ENCODE measurements at places on chromosomes 12 and 14.

DNA sequence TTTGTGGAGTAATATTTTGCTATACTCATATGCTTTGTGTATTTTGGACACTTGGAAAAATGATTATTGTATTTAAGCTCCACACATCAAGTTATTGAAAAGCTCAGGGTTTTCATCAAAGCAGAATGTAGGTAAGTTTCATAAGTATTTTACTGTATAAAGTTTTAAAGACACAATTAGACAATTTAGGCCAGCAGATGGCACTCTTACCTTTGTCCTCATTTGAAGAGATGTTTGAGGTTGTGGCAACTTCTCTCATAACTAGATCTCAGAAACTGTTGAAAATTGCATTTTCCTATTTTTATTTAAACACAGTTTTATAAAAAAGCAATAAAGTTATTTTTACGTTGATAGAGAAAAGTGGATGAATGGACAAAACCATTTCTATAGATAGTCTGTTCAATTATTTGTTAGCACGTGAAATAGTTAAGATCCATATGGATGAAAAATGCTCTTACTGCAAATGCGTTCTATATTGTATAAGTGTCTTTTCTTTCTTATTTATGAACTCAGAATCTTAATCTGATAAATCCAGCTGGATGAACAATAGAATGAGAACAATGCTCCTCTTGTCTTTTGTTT, 300.0 kb downstream of the AEBP2 start:
- DNase-seq, result peak; percentile 38

DNA sequence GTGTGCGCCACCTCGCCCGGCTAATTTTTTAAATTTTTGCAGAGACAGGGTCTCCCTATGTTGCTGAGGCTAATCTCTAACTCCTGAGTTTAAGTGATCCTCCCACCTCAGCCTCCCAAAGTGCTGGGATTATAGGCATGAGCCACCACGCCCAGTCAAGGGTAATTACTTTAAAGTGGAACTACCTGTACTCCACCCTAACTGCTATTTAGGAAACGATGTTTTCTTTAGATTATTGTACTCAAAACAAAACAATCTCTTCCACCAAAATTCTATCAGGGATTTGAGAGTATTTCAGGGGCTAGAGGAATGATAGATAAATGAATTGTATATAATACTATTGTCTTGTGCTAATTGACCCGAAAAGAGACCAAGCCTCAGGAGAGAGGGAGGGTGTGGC, 9.6 kb upstream of the BIN2 start:
- DNase-seq, result no peak

GRCh38 chr12:4379405-4379804, at the start of gene FGF23:
TSS of gene FGF23 (minus strand) at chr12:4379712. CDS start at chr12:4379582, 130 bp downstream.
- DNase-seq, result no peak

- DNase-seq, result no peak
Measured at GRCh38 chr14:26775765-26776563, 178.1 kb upstream of the NOVA1 start.

DNA sequence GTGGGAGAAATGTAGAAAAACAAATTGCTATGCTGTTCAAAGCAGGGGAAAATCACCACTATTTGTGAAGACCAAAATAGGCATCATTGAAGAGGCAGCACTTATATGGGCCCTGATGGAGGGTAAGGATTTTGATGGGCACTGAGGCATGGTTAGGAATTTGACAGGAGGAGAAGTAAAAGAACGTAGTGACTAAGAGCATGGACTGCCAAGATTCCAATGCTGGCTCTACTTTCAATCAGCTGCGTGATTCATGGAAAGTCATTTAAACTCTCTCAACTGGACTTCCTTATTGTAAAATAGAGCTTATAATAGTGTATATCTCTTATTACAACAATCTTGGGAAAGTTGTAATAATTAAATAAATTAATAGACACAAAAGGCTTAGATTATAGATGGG, 267.7 kb upstream of the G2E3 start:
- DNase-seq, result peak; percentile 55

- no peak for DNase-seq
Measured at GRCh38 chr12:109654357-109654756, 59.3 kb upstream of the FAM222A start.

DNA sequence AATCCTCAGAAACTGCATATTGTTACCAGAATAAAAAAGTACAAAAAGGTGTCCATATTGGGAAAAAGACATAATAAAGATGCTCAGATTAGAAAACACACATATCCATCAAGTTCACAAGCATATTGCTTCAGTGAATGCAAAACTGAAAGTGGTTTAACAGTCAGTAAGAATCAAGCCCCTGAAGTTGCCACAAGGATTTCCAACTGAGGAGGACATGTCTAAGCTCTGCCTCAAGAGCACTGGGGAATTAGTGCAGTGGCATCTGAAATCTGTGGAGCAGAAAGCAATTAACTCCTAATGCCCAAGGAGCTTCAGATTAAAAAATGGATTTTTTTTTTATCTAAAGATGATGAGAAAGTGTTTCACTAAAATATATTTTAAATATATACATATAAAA, 113.2 kb downstream of the DENND5B start:
- DNase-seq, result no peak

GRCh38 chr14:35366521-35366976, 38.0 kb downstream of the NFKBIA start:
- no peak for DNase-seq

- DNase-seq, result no peak
Measured at GRCh38 chr14:97262336-97262735, 465.2 kb downstream of the VRK1 start.

DNA sequence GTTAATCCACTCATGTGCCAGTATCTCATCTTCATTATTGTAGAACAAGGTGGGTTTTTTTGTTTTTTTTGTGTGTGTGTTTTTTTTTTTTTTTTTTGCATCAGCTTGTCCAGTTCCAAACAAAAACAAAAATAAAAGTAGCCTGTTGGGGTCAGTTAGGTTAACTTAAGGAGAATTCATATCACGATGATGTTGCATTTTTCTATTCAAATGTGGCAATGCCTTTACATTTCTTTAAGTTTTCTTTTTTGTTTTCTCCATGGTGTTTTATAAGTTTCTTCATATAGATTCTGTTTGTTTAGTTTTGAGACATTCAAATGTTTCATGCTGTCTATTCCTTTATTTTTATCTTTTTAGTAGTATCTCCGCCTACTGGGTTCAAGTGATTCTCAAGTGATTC, 16.2 kb upstream of the CATSPERB start:
- DNase-seq, result no peak

- no peak for DNase-seq
Measured at GRCh38 chr12:106301241-106301610, 1.3 kb upstream of the TCP11L2 start.

DNA sequence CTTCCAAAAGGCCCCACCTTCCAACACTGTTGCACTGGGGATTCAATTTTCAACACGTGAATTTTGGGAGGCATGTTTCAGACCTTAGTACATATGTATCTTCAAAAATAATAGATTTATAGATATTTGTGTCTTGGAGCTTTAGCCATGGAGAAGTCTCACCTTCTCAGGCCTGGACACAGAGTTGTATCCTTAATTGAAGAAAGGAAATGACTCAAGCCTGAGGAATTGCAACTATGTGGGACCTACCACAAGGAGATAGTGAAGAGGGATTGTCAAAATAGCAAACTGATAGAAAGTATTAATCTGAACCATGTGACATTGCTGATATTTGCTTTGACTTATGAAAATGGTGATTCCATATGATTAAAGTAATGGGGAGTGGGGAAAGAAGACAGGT, 89.8 kb downstream of the ACSS3 start:
- DNase-seq, result peak; percentile 13

- DNase-seq, result no peak
Measured at GRCh38 chr12:96242597-96242996, 48.4 kb downstream of the ELK3 start.

- DNase-seq, result no peak
Measured at GRCh38 chr12:110349096-110349495, 54.4 kb downstream of the ANAPC7 start.

GRCh38 chr12:93273834-93274564, 103.7 kb upstream of the NUDT4 start:
- DNase-seq, result no peak

Measured in non-pigmented ciliary epithelial cell (primary cell).